Ecto neural progenitor cell (in vitro differentiated cells): ENCODE measurements at places on chromosomes 6 and 20.

GRCh38 chr6:62265906-62266525 lies 20.0 kb downstream of the KHDRBS2 start:
- DNase-seq = no peak

GRCh38 chr6:151392427-151392826 lies 1.1 kb upstream of the ZBTB2 start:
- DNase-seq = no peak

GRCh38 chr6:69232008-69232407 lies 564.8 kb downstream of the LMBRD1 start:
- no peak for DNase-seq

DNA sequence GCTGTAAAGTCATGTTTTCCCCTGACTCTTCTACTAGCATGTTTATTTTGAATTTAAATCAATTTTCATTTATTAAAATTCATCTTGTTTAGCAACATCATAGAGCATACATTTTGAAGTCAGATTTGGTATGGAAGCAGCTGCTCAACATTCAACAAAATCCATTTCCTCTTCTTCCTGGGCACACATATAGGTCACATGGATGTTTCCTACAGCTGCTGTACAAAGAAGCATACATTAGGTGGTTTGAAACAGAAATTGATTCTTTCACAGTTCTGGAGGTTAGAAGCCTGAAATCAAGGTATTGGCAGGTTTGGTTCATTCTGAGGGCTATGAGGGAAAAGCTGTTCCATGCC lies 495.2 kb downstream of the RFPL4B start:
- no peak for DNase-seq

GRCh38 chr6:56616967-56617366 lies 25.7 kb downstream of the DST start:
- no peak for DNase-seq

GRCh38 chr6:5537967-5538366 lies 276.7 kb downstream of the FARS2 start:
- no peak for DNase-seq

DNA sequence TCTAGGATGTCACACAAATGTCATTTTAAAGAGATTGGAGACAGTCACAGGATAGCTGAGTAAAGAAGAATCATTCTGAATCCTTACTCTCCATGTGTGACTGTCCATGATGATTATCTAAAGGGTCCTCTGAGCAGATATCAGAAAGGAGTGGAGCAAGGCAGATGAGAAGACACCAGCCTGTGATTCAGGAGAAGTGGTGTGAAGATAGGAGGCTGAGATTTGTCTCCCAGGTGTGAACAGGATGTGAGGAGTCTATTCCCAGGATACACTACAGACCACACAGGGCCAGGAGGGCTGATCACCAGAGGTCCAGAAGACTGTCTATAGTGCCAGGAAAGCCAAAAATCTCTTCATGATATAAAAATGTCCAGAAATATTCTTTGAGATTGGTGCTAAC lies 27.0 kb downstream of the RWDD2A start:
- no peak for DNase-seq

DNA sequence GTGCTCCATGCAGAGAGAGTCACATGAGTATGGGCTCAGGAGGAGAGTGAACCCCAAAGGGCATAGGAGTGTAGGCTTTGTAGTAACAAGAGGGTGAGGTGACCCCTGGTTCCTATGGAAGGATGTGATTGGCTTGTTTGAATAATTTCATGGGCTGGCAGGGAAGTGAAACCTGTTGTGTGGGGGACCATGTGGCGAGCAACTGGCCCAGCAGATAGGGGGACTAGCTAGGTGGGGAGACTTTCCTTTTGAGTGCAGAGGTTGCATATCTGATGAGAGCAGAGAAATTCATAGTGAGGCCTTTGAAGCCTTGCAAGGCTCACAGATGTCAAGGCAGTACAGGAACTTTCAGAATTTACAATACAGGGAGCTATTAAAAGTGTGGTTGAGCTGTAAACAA lies 247.9 kb upstream of the SLC35B3 start:
- DNase-seq = no peak

DNA sequence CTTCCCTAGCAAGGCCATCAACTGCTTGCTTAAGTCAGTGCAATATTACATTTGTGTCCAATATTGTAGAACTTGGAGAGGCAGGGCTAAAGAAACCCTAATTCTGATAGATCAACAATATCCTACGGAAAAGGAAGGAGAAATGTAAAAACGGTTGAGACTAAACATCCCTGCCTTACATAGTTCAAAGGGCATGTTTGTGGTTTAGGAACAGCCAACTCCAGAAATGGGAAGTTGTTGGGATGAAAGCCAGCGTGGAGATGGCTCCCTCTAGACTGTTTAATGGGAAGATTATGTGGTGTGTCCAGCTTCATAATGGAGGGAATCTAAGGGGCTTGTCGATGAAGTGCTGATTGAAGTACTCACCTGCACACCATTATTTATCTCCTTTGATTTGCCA lies 145.3 kb upstream of the TENT5A start:
- no peak for DNase-seq

GRCh38 chr6:164749221-164750064 lies 560.0 kb downstream of the C6orf118 start:
- no peak for DNase-seq

DNA sequence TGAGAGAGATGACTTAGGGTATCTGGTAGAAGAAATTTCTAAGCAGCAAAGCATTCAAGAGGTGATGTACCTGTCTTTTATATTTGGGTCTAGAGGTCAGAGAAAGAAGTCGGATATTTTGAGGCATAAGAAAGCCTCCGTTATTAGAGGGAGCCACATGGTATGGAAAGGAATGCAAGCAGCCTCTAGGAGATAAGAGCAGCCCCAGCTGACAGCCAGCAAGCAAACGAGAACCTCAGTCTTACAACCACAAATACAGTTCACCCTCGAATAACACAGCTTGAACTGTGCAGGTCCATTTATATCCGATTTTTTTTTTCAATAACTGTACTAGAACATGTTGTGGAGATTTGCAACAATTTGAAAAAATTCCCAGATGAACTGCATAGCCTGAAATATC lies 190.7 kb upstream of the VGLL2 start:
- no peak for DNase-seq

DNA sequence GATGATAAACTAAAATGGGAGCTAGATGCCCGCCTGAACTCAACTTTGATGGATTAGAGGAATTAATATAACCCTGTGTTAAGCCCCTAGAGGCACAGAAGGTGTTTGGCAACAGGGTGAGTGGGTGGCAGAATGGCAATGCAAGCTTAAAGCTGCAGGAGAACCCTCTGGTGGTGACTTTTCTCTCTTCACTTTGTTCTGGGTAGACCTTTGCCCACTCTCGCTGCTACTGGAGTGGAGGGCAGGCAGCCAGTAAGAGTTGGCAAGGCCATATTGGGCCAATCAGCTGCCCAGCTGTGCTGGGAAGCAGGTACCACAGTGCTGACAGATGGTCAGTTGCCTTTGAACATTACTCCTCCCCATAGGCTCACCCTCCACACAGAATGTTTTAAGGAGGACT lies 468.2 kb downstream of the MMUT start:
- DNase-seq = no peak

DNA sequence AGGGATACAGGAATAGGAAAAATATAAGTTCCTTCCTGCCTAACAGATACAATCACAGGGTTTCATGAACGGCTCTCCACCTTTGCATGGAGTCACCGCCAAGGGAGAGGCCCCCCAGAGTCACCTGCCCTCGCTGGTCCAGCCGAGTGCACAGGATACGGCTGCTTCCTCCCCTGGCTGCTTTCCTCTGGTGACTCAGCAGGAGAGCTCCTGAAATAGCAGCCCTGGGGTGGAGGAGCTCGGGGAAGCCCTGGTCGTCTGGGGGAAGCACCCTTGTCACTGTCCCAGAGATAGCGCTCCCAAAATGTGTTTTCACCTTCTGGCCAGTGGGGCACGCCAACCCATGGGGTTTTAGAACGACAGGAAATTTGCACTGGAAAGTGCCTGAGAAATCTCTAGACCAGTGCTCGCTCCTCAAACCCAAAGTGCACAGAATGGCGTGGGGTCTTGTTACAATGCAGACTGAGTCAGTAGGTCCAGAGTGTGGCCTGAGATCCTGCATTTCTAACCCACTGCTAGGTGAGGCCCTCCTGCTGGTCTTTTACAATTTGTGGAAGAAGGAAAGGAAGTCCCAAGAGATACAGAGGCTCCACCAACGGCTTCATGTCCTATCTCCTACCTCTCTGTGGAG lies 35.9 kb upstream of the FAM50B start:
- DNase-seq = no peak

DNA sequence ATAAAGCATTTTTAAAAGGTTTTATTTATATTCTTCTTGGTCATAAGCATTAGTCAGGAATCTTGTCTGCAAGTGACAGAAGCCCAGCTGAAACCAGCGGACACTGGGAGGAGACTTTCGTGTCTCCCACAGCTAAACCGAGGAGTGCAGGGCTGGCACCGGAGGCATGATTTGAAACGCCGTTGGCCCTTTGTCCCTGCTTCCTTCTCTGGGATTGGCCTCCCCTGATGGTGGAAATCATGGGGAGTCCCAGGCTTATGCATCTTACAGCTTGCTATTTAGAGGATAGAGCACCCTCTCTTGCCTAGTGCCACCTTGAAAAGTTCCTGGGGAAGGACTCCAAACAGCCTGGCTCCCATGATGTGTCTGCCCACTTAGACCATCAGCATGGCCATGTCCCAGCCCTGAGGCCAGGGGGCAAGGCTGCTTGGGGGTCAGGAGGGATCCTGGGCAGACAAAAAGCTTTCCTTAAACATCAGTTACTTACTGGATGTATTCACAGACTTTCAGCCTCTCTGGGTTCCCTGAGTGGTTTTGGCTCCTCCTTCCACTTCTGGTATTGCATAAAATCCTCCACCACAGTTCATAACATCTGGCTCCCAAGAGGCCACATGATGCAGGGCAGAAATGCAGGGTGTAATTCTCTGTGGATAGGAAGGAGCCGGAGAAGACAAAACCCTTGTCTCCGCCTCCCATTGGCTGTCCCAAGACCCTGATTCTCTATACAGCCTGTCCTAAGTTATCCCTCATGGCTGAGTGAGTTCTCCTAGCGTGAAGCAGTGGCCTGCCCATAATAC lies 49.3 kb upstream of the INSM1 start:
- DNase-seq = no peak

GRCh38 chr6:161750686-161751085 lies 476.8 kb upstream of the AGPAT4 start:
- no peak for DNase-seq

DNA sequence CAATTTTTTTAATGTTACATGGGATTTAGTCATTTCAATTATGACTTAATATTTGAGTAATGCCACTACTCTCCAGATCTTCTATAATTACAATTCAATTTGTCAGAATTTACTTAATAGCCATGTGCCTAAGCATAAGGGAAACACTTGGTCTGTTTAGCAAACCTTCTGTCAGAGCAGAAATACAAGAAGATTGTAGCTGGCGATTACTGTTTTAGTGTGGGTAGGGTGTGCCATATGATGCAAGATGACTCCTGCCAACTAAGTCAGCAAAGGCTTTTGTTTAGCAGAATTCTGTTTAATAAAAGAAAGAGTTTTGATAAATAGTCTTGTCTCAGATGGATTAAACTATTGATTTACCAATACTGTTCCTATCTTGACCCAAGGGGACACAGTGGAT lies 455.4 kb downstream of the RNF144B start:
- no peak for DNase-seq

- DNase-seq = no peak
Measured at GRCh38 chr6:35476004-35476403, 7.8 kb downstream of the RPL10A start.

DNA sequence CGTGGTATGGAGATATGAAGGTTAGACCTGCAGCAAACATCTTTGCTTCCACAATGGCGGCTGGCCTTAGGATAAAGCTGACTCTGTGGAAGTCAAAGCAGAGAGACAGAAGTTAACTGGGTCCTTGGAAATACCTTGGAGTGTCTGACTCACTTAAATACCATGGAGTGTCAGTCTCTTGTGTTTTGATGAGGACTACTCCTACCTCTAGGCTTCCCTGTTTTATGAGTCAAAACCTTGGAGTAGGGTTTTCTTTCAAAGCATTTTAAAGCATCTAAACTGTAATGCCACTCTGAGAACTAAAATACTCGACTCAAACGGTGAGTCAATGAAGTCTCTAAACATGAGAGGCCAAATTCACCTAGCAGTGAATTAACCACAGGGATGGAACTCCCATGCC lies 329.1 kb downstream of the SAMD5 start:
- DNase-seq = no peak

- DNase-seq = no peak
Measured at GRCh38 chr6:20246125-20246524, 33.9 kb upstream of the MBOAT1 start.

DNA sequence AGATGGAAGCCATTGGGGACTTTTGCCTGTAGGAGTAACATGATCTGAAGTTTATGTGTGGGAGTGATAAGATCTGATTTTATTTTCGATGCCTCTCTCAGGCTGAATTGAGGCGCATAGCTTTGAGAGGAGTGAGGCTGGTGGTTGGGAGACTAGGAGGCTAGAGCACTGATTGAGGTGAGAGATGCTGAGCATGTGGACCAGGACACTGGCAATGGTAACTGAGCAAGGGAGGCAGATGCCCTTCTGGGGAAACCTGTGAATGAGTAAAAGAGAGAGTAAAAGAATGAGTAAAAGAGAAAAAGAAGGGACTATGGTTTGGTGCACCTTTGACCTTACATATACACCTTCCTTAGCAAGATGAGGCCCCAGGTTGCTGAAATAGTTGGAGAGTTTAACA lies 3.0 kb downstream of the RRP36 start:
- DNase-seq = no peak

DNA sequence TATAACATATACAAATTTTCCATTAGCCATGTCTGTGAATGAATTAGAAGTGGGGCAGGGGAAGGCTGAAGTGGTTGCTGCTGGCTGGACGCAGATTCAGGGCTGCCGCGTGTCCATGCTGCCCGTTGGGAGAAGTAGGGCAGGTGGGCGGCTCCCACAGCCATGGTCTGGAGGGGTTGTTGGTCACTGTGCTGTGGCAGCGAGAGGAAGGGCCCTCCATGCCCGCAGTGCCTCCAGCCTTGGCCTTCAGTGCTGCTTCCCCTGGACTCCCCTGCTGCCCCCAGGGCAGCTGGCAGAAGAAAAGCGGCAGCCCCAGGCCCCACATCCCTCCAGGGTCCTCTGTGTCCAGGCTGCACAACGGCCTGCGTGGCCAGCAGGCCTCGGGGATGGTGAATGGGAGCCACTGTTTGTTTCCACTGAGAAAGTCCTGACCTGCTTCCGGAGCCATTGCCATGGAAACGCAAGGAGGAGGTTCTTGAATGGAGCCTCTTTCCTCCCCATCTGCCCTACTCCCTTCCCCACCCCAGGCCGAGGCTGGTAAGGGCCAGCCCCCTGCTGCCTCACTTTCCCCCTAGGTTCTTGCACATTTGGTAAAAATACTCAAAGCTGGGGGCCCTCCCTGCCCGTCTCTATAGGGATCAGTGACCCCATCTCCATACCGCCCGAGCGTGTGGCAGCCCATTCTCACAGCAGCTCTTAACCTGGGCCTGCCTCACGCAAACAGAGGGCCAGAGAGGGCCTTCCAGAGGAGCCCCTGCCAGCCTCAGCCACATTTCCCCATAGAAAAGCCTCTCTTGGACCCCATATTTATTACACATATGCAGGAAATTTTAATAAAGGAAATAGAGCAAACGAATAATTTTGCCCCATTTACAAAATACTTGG lies 113.3 kb downstream of the SASH1 start:
- DNase-seq = peak; percentile 53

GRCh38 chr20:63689046-63690002 lies 7.1 kb upstream of the TNFRSF6B start:
- no peak for DNase-seq
